ENCODE measurements at places on chromosomes 4 and X.

DNA sequence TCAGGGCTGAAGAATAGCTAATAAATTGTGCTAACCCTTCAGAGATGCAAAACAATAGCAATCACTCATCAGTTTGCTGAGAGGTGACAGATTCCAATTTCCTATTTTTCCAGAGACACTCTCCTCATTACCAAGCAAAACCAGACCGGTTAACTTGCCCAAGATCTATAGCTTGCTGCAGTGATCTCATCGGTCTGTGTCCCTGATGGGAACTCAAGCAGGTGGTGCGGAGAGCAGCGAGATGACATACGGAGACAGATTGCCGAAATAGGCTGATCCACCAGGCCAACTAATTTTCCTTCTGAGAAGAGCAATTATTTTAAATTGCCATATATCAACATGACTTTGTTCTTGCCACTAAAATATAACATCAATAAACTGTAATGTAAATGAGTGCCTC lies 10.5 kb upstream of the DCHS2 start:
- peak; percentile 76 for DNase-seq

DNA sequence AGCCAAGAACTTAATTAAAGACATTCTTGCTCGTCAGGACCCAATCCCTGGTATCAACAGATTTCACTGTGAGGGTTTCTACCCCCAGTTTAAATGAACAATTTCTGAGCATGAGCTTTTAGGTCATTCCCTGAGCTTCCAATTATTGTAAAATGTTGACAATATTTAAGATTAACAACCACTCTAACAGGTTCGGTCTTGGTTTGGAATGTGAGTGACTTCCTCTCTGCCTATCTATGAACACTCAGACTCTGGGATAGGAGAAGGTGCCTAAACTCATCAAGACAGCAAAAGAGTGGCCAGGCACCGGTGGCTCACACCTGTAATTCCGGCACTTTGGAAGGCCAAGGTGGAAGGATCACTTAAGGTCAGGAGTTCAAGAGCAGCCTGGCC lies 82.9 kb upstream of the TMEM150C start:
- DNase-seq: no peak

GRCh38 chr4:8895295-8895694 lies 23.7 kb upstream of the HMX1 start:
- DNase-seq: no peak

GRCh38 chr4:99843413-99843812 lies 26.8 kb downstream of the DAPP1 start:
- DNase-seq: no peak

- DNase-seq: no peak
Observed at GRCh38 chr4:141635736-141636081, 674 bp upstream of the IL15 start.

GRCh38 chr4:99735822-99736221 lies 78.2 kb upstream of the C4orf54 start:
- no peak for DNase-seq

- no peak for DNase-seq
Observed at GRCh38 chrX:1242891-1243402, 25.7 kb upstream of the CSF2RA start.

- no peak for DNase-seq
Observed at GRCh38 chrX:153803211-153804099, 9.0 kb downstream of the SSR4 start.

DNA sequence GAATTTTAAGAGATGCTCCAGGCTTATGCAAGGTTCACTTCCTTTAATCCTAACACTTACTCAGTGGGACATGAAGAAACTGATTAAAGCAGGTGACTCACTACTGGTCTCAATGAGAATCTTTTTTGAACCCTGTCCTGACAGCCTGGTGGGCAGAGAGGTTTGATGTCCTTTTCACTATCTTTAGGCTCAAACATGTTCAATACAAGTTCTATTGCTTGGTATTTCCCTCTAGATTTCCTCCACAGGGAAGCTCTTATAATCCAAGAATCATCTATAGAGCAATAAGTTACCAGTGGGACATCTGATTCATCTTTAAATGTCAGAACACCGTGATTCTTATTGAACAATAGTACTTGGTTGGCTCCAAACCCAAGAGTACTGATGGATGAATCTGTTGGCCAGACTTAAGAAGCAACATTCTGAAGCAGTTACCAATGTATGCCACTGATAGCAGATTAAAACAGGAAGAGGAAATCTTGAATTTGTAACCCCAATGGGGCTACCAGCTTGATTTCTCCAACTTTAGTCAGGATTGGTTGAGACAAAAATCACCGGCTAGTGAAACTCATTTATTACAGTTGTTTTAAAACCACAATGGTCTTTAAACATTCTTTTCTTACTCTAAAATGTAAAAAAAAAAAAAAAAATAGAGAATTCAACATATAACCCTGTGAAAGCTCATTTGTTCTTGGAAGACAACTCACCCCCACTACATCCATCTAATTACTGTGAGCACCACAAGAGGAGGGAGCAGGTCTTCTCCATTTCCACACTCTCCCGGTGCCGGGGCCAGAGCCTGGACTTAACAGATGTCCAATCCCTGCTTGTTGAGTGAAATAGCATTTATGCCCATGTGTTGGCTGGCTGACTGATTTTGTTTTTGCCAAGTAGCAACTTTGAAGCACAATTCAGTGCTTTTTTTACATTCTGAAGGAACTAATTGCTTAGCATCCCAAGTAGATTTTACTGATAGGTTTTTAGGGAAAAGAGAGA lies 43.3 kb downstream of the FGFBP1 start:
- DNase-seq: peak; percentile 17

GRCh38 chr4:85965529-85965928 lies 394.3 kb downstream of the MAPK10 start:
- no peak for DNase-seq

DNA sequence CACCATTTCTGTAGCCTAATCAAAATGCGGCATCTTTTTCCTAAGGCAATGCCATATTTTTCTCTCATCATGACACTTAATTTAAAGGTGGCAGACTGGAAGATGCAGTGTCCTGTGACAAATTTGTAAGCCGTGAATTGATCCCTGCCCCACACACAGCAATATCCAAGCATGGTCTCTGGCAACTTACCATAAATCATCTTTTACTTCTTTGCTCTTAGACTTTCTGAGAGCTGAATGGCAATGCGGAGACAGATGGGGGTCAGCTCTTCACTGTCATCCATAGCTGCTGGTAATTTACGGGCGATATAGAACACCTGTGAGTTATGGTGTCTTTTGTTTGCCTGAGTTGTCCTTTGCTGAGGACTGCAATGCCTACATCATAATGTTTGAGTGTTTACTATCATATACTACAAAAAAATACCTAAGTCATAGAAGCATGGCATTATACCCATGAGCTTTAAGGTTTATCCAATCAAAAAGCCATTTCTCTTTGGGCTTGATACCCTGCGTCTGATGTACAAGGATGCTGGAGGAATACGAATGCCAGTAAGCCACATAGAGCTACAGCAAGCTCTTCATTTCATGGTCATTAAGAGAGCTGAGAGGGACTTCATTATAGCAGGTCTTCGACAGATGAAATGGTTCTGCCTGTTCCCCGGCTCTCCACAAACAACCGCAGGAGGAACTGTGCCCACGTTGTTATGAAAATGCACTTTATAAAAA lies 148.1 kb downstream of the TRIML1 start:
- DNase-seq: no peak

All from glutamatergic neuron (in vitro differentiated cells).